ENCODE measurements at places on chromosomes 5 and 9.

GRCh38 chr9:137607141-137607857, 1.8 kb downstream of the ARRDC1 start:
- no peak for DNase-seq

GRCh38 chr9:111475195-111475594, 9.0 kb downstream of the ECPAS start:
- DNase-seq = no peak

GRCh38 chr5:10222326-10222725, 27.4 kb downstream of the ATPSCKMT start:
- no peak for DNase-seq

DNA sequence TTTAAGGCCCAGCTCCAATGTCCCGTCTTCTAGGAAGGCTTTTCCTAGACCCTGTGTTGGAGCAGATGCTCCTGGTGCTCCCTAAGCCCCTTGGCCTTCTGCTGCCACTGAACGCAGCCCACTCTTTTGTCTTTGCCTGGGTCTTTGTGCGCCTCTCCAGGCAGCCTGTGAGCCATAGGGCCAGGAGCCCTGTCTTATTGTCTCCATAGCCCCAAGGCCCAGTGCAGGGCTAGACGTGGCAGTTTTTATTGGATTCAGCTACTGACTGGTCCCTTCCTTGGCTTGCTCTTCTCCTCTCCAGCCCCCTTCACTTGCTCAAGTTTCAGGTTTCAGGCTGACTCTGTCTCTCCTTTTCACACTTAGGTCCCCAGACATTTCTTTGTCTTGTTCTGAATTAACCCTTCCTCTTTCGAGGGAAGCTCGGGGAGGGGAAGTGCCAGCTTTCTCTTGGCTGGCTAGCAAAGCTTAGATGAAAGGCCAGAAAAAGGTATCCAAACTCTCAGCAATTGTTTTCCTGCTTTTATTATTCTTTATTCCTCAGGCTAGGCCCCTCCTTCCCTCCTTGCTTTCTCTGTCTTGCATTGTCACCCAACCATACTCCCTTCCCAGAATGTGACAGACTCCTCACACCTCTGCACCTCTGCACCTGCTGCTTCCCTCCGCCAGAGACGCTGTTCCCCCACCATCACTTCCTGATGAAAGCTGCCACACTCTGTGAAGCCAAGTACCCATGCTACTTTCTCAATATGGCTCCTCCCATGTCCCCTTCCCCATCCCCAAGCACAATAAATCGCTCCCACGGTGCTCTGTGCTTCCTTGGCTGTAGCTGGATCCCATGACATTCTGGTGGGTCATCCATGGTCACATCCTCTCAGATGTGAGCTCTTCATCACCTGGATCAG, 101.6 kb upstream of the CPEB4 start:
- no peak for DNase-seq

- DNase-seq = no peak
These were observed 31.5 kb upstream of the NKD2 start for GRCh38 chr5:976849-977751.

GRCh38 chr5:31156631-31157160, 36.8 kb upstream of the CDH6 start:
- no peak for DNase-seq

GRCh38 chr5:127386557-127386956, 96.0 kb downstream of the MEGF10 start:
- no peak for DNase-seq
